ENCODE measurements at places on chromosomes 3 and 15.
A peak's percentile ranks its signal among the peaks of the same experiment; 100 is the strongest.

GRCh38 chr3:125146626-125147490 lies 65.7 kb downstream of the SLC12A8 start:
- no peak for DNase-seq

DNA sequence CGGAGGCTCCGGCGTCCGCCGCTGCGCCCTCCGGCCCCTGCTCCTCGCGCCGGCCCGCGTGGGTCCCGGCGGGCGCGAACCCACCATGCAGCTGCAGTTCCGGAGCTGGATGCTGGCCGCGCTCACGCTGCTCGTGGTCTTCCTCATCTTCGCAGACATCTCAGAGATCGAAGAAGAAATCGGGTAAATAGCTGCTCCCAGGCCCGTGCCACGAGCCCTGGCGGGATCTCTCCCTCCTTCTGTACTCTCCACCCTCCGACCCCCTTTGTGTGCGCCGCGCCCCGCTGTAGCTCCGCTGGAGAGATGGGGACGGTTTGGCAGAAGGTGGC lies 263 bp downstream of the ST8SIA2 start:
- no peak for DNase-seq

GRCh38 chr15:93217343-93217742 lies 128.3 kb upstream of the RGMA start:
- no peak for DNase-seq

GRCh38 chr15:25743548-25744275 lies 119.4 kb downstream of the ATP10A start:
- DNase-seq = no peak

DNA sequence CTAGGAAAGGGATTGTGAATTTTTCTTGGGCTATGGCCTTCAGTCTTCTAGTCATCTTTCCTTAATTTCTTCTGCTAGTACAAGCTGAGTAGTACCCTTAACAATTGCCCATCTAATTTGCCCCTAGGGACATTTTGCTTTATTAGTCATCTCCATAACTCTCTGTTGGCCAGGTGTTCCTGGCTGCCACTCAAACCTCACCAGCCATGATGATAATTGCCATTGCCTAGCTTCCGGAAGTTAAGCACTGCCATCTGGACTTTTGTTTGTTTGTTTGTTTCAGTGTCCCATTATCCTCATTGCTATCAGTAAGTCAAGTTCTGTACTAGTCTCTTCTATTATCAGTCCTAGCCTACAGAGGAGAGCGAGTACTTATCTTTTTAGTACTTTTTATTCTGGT lies 36.6 kb upstream of the UBL7 start:
- peak; percentile 67 for DNase-seq

DNA sequence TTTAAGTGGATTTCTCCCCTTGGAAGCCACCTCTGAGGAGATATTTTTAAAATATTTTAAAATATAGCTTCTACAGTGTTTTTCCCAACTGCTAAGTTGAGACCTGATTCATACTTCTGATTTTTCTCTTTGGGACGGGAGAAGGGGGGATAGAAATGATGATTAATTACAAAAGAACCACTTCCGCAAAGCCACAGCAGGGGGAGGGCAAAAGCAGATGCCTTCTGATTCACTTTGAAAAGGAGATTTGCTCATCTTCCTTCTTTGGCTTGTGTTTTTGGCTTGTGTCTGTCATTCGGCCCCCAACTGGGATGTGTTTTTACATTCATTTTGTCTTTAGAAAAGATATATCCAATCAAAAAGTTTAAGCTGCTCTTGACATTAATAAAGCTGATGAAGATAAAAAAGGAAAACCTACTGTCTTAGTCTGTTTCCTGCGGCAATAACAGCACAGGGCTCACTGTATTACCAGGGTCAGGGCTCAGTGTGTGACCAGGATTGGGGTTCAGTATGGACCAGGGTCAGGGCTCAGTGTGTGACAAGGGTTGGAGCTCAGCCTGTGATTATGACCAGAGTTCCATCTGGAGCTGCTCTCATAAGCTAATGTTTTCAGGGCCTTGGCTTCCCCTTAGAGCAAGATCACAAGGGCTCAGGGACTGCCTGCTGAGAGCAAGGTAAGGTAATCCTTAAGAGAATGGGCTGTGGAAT lies 223.2 kb downstream of the MTHFS start:
- no peak for DNase-seq

DNA sequence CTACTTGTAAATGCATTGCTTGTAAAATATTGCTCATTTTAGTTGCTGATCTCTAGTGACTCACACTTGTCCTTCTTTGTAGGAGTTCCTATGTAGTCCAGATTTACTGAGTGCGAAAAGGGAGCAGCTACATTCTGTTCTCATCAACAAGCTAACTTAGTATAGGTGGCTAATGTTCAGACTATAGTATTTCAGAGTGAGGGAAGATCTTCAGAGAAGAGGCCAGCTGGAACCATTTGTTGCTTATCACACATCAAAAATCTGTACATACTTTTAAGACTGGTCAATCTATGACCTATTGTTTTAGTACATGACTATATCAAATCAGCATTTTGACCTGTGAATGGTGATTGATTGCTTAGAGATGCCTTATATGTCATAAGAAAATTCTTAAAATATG lies 71.3 kb upstream of the THSD4 start:
- no peak for DNase-seq

DNA sequence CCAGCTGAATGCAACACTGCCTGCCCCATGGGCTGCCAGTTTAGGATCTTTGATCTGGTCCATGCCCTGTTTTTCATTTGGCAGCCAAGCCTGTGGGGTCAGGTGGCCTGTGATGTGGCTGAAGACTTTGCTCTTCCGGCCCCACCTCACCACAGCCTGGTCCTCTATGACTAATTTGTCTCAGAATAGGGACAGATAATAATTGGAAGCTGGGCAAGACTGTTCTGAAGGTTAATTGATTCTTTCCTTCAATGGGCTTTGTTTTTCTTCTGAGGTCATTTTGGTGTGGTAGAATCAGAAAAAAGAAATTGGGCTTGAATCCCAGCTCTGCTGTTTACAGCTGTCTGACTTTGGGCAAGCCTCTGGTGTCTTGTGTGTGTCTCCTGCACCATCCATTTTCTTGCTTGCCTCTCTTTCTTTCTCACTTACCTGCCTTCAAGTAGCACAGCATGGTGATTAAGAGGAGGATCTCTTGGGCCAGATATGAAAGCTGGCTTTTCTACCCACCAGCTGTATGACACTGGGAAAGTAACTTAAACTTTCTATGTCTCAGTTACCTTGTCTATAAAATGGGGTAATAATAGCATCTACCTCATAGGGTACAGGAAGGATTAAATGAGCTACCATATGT lies 24.2 kb downstream of the ABHD2 start:
- no peak for DNase-seq

- no peak for DNase-seq
These were observed 1.9 kb upstream of the CHST14 start for GRCh38 chr15:40468898-40469331.
